ENCODE measurements at places on chromosomes 6 and 20.

GRCh38 chr6:166597711-166598440 lies 11.4 kb upstream of the RAMACL start:
- DNase-seq = no peak

GRCh38 chr6:34572585-34572984 lies 16.5 kb upstream of the SPDEF start:
- no peak for DNase-seq

- no peak for DNase-seq
These were observed 162.9 kb upstream of the SASH1 start for GRCh38 chr6:148179786-148180185.

GRCh38 chr6:63582579-63583231 lies 10.4 kb downstream of the LOC128125822 start:
- no peak for DNase-seq

- peak; percentile 80 for DNase-seq
These were observed at the start of gene LY6G5C for GRCh38 chr6:31680226-31681134. TSS of gene LY6G5C (minus strand) at chr6:31681067. CDS start at chr6:31680373, 694 bp downstream.

GRCh38 chr6:105985816-105986632 lies 100.1 kb upstream of the PRDM1 start:
- peak; percentile 4 for DNase-seq

- DNase-seq = no peak
These were observed 144.6 kb downstream of the MTHFD1L start for GRCh38 chr6:151010071-151010470.

- DNase-seq = no peak
These were observed 47.6 kb downstream of the EZR start for GRCh38 chr6:158771399-158772152.

- no peak for DNase-seq
These were observed 684.8 kb downstream of the QKI start for GRCh38 chr6:164099269-164099865.

DNA sequence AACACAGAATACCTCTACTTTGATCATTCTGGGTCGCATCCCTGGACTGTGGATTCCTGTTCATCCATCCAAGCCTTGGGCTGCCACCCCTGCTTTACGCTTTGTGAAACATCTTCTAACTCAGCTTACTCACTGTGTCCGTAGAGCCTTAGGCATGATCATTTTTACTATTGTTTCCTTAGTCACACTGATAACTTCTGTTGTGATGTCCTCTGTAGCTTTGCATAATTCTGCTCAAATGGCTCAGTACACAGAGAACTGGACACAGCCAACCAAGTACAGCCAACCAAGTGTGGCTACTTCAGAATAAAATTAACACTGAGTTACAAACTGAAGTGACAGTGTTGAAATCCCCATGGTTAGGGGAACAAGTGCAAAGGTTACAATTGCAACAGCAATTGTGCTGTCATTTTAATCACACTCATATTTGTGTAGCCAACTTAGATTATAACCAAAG lies 8.6 kb upstream of the FKBP1A start:
- DNase-seq = no peak

GRCh38 chr20:36113036-36113435 lies 41.5 kb upstream of the EPB41L1 start:
- no peak for DNase-seq

DNA sequence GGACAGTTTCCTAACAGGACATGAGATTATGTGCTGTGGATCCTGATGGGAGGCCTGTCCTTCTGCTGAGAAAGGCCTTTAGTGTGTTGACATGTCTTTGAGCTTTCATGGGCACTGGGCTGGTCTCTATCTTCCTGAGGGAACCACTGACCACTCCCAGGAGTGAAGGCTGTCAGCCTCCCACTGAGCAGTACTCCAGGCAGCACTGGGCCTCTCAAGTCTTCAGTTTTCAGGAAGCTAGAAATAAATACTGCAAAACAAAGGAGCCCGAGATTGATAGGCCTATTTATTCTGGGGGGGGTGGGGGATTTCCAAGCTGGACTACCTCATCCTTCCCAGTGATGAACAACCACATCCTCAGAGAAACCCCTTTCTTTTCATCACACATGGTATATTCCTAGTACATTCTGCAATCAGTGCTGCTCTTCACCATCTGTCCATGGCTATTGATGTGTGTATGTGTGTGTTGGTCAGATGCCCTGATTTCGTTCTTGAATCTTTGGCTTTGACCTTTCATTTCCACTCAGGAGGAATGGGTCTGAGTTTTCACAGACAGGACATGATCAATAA lies 180.9 kb upstream of the SPTLC3 start:
- no peak for DNase-seq

DNA sequence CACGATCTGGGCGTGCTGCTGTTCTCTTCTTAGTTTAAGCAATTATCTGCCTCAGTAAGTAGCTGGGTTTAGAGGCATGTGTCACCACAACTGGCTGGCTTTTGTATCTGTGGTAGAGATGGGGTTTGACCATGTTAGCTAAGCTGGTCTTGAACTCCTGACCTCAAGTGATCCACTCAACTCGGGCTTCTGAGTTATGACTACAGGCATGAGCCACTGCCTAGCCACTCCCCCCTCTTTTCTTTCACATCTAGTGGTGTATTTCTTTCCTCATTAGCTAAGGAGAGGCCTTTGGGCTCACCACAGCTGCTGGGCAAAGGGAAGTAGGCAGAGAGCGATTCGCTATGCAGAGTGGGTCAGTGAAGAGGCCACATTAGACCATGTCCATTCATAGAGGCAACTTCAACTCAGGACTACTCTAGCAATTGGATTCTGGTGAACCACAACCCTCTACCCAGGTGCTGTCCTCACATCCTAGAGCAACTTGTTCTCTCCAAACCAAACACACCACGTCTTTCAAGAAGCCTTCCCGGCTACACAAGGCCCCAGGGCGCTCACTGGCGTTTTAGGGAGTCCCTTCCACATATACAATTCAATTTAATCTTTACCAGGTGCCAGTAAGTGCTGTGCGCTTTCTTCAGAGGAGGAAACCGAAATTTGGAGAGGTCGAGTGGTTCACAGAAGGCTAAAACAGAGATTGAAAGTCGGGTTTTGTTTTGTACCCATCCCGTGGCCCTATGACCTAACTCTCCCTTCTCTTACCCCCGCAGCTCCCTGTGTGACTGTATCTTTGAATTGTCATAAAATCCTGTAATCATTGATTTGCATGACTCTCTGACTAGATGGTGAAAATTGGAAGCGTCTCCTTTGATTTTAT lies 26.5 kb upstream of the GFOD1 start:
- DNase-seq = no peak

GRCh38 chr6:1162367-1163275 lies 149.3 kb upstream of the FOXQ1 start:
- no peak for DNase-seq

- no peak for DNase-seq
These were observed 255.5 kb downstream of the TAF4 start for GRCh38 chr20:61810066-61810737.

GRCh38 chr6:14207448-14207847 lies 89.9 kb downstream of the CD83 start:
- no peak for DNase-seq

- peak; percentile 85 for DNase-seq
These were observed 13.0 kb downstream of the PIM1 start for GRCh38 chr6:37182736-37183590.

DNA sequence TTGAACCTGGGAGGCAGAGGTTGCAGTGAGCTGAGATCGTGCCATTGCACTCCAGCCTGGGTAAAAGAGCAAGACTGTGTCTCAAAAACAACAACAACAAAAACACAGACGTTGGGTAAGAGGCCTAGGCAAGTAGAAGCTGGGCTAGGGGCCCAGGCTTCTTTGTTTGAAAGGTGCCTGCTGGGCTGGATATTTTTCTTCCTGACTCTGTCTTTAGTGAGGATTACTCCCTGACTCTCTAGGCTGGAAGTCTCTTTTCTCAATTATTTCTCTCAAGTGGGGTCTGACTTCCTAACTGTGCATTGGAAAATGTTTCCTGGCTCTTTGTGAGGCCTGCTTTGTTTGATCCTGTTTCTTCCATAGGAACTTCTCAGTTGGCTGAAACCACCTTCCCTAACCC lies 76.5 kb upstream of the DTNBP1 start:
- DNase-seq = no peak

DNA sequence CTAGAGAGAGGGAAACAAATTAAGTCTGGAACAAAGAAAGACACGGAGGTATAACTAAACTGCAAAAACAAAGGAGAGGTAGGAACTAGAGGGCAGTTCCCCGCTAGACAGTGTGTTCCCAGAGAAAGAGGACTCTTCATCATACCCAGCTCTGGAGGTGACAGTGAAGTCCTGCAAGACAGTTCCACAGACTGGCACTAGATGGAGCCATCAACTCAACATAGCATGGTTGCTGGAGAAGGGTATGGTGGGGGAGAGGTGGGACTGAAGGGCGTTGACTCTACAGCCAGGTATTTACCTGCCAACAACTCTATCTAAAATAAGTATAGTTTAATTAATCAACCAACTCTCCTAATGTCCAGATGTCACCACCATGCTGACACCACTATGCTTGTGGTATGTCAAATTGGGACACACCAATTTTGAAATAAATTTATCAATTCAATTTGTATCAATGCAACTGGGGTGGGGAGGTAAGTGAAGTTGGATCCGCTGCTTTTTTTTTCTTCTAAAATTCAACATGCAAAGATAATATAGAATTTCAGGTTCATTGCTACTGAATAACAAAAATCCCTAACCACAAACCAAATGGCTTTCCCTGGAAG lies 9.7 kb downstream of the BACH2 start:
- peak; percentile 72 for DNase-seq

GRCh38 chr6:137217801-137218472 lies 1.2 kb downstream of the IFNGR1 start:
- peak; percentile 56 for DNase-seq

- no peak for DNase-seq
These were observed 104.2 kb upstream of the STXBP5 start for GRCh38 chr6:147099974-147100373.

DNA sequence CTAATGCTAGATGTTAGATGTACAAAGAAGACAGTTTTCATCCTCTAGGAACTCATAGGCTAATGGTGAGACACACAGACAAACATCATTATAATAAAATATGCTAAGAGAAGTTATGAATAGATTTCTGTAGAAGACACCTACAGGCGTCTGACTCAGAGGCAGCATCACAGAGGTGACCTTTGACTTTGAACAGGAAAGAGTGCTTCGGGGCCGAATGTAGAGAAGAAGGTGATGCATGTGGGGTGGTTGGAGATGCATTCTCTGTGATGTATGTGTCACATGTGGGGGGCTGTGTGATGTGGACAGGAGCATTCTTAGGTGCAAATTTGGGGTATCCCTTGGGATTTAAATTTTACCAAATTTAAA lies 6.8 kb downstream of the GUCA1A start:
- no peak for DNase-seq

GRCh38 chr20:58614984-58615760 lies 35.9 kb upstream of the STX16 start:
- DNase-seq = no peak

DNA sequence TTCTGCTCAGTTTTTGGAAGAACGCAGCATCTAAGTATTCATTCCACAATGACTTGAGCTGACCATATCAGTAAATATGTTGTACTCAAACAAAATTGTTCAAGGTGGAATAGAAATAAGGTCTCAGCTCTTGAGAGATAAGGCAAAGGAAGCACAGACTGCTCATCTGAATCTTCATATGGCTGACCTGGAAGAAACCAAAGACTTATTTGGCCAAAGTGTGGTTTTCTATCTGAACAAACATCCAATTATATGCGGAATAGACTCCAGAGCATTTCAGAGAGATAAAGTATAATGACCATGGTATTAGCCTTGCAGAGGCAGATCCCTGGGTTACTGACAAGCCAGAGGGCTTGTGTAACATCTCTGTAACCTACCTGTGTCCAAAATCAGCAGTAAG lies 308.7 kb downstream of the CD83 start:
- DNase-seq = no peak

- DNase-seq = peak; percentile 45
These were observed 136.4 kb downstream of the MTFR2 start for GRCh38 chr6:136113736-136114173.

- DNase-seq = no peak
These were observed 133.9 kb downstream of the KCNQ5 start for GRCh38 chr6:72755752-72756151.

DNA sequence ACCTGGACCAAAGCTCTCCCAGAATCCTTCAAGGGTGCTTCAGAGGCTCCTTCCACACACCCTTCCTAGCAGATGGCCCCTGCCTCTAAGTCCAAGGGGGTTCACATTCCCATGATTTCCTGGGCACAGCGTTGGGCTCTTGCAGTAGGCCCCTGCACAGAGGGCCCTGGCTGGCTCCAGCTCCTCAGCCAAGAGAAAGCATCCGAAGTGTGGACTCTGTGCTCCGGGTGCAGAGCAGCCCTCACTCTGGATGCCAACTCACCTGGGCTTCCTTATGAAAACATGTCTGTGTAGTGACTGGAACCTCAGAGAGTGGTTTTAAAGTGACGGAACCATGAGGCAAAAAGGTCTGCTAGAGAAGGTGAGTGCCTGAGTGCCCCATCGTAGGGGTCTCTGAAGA lies 11.6 kb downstream of the YTHDF1 start:
- DNase-seq = no peak

DNA sequence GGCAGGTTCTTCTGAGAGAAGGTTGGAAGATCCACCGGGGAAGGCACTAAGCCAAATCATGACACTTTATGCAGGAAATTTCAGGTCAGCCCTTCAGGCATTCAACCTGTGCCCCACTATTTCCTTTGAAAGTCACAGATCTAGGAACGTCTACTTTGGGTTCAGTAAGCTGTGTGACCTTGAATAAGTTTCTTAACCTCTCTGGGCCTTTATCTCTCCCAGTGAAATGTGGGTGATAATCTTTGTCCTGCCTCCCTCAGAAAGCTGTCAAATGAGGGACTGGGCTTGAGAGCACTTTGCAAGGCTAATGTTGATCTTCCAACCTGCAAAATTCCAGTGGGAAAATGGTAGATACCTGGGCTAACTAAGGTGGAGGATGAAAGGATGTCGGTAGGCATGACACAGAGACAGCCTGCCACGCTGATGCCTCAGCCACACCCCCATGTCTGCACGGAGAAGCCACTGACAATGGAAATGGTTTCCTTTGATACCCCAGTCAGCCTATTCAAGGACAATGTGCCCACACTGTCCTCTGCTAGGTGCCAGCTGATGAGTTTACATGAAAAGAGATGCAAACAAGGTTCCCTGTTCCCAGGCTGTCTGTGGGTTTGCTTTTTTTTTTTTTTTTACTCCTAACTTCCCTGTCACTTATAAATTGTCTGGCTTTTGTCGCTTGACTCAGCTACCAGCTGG lies 9.3 kb downstream of the BNIP5 start:
- no peak for DNase-seq

DNA sequence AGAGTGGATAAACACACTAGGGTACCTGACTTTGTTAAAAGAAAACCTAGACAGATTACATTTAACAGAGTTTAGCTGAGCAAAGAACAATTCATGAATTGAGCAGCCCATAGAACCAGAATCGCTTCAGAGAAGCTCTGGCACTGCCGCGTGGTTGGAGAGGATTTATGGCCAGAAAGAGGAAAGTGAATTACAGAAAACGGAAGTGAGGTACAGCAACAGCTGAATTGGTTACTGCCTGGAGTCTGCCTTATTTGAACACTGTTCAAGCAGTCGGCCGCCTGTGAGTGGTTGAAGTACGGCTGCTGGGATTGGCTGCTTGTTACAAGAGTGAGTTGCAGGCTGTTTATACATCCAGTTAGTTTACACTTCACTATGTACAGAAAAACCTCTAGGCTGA lies 253.8 kb upstream of the CDYL start:
- no peak for DNase-seq

Measured in CD4-positive, alpha-beta T cell treated with Interleukin-4 for 1 hour (primary cell).